Stimulated activated CD4-positive, alpha-beta T cell treated with anti-CD3 and anti-CD28 coated beads, Interleukin-4, amount 100 ng/mL, for 1 hour (primary cell): ENCODE measurements at places on chromosomes 7 and 10.

DNA sequence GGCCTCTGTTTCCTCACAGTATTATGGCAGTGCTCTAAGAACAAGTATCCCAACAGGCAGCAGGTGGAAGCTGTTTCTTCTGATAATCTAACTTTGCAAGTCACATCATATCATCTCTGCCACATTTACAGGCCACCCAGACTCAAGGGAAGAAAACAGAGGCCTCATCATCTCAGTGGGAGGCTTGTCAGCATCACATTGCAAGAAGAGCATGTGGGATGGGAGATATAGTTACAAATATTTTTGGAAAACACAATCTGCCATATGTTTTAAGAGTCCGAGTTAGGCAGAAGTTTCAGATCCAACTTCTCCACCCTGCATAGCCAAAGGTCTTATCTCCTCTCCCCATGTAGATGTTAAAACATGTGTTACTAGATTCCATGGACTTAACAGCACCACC lies 130.4 kb upstream of the PDE1C start:
- no peak for DNase-seq

GRCh38 chr7:76293407-76293901 lies 9.0 kb upstream of the HSPB1 start:
- no peak for DNase-seq

DNA sequence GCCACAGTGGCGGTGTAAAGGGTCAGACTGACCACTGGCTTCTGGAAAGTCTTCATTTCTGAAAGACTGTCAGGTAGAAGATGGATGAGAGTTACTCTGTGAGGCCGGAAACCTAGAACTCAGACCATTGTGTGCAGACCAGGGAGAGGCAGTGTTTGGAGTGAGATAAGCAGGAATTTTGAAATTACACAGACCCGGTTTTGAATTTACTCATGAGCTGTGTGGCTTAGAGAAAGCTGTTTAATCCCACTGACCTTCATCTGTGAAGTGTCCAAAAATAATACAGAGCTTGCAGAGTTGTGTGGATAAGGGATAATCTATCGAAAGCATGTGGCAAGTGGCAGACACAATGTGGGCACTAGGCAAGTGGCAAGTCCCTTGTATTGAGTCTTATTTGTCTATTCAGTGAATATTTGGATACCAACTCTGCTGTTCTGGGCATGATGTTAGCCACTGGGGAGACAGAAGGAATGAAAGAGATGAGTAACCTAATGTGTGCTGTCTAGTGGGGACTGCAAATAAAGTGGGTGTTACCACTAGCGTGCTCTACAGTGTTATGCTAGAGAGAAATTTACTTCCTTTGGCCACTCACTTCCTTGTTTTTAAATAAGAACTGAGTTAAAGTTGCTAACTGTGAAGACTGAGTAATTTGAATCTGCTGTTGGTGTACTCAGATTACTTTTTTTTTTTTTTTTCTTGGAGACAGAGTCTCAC lies 69.4 kb downstream of the KIAA1217 start:
- no peak for DNase-seq

- no peak for DNase-seq
Measured at GRCh38 chr7:1027242-1028043, 16.9 kb upstream of the GPR146 start.

GRCh38 chr10:8112230-8112905 lies 57.9 kb downstream of the GATA3 start:
- DNase-seq = no peak

- DNase-seq = no peak
Measured at GRCh38 chr7:118836933-118837332, 612.4 kb downstream of the ANKRD7 start.

DNA sequence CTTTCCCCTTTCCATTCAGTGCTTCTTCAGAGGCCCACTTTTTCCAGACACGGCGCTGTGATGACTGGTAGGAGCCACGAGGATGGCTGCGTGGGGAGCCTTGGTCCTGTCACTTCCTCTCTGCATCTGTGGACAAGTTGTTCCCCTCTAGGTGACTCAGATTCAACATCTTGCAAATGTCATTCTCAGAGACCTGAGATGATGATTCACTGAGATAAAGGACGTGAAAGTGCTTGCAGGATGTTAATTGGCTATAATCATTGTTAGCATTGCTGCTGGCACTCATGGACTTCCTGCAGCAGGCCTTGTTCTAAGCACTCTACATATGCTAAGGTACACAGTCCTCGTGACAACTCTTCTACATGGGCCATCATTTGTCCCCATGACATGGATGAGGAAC lies 489.8 kb upstream of the ZMIZ1 start:
- DNase-seq = peak; percentile 57
